ENCODE measurements at places on chromosomes 3 and 15. TPM values are rescaled to one million over a fixed set of nuclear protein-coding genes. Genes with fewer than 3 reads are reported as not detected.

Gene NUP210
- total RNA-seq: 125 TPM

Gene TF
- 0.52 TPM for total RNA-seq

Gene SLC51B
- total RNA-seq: not detected

Gene SMCO1
- total RNA-seq: not detected

DNA sequence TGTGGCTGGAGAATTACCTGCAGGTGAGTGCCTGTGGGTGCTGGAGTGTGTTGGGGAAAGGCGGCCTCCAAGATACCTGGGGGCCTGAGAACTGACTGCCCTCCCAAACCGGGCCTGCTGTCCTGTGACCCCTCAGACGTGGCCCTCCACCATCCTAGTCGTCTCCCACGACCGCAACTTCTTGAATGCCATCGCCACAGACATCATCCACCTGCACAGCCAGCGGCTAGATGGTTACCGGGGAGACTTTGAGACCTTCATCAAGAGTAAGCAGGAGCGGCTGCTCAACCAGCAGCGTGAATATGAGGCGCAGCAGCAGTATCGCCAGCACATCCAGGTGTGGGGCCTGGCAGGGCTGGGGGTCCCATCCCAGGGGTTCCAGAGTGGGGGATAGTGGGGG lies 3.4 kb downstream of the ABCF3 start:
- no peak overlapping the region for H3K4me3 ChIP-seq
- no peak overlapping the region for H3K27ac ChIP-seq

- DNase-seq: no peak
- no peak overlapping the region for H3K27ac ChIP-seq
- H3K36me3 ChIP-seq: no peaks in the 10 kb centered on the region
- no peaks in the 10 kb centered on the region for H3K4me1 ChIP-seq
Observed at GRCh38 chr3:41075975-41076374, 123.3 kb upstream of the CTNNB1 start.

DNA sequence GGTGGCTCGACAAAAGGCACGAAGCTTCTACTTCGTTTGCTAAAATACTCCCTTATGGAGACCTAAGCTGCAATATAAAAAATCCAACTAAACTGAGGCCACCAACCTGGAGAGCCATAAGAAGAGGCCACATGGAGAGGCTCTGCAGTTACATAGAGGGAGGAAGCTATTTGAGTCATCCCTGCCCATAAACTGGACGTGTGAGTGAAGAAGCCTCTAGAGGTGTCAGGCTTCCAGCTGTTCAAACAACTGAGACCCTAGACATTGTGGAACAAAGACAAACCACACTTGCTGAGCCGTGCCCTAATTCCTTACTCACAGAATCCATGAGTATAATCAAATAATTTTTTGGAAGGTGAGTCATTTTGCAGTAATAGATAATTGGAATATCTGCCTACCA lies 50.2 kb upstream of the GMNC start:
- no peaks in the 10 kb centered on the region for H3K27me3 ChIP-seq
- H3K4me3 ChIP-seq: no peak overlapping the region
- no peak for DNase-seq
- H3K36me3 ChIP-seq: no peaks in the 10 kb centered on the region
- no peaks in the 10 kb centered on the region for H3K4me1 ChIP-seq
- H3K27ac ChIP-seq: no peak overlapping the region

DNA sequence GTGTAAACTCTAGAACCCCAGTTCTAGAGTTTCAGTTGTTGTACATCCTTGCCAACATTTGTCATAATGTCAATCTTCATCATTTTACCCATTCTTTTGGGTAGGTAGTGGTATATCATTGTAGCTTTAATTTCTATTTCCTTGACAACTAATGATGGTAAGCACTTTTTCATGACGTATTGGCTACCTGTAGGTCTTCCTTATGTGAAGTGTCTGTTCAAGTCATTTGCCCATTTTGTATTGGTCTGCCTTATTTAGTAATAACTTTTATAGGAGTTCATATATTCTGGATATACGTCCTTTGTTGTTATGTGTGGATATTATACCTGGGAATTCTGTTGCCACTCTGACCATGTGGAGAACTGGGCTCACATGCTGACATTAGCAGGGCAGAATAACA lies 73.8 kb upstream of the ACTC1 start:
- DNase-seq: no peak
- no peak overlapping the region for H3K27ac ChIP-seq
- H3K36me3 ChIP-seq: peaks cover 77% of the 10 kb centered on the region
- H3K27me3 ChIP-seq: no peaks in the 10 kb centered on the region

- no peak overlapping the region for H3K4me3 ChIP-seq
- H3K36me3 ChIP-seq: no peaks in the 10 kb centered on the region
Observed at GRCh38 chr3:58326267-58326900, 6.3 kb upstream of the PXK start.

DNA sequence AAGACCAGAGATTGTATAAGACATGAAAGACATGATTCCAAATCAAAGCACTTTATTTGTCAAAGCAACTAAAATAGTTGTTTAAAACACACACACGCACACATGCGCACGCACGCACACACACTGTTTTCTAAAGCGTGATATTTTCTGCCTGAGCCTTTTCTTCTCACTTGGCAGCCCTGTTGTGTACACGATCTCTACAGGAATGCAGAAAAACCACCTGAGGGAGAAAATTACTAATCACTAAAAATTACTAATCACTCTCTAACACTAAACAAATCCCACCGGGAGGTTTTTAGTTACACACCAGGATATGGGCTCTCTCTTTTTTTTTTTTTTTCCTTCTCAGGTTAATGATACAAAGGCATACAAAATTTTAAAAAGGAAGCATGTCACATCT lies 160.1 kb upstream of the ATP11B start:
- no peak overlapping the region for H3K27ac ChIP-seq
- no peak for DNase-seq
- H3K36me3 ChIP-seq: no peaks in the 10 kb centered on the region
- H3K4me3 ChIP-seq: no peak overlapping the region

DNA sequence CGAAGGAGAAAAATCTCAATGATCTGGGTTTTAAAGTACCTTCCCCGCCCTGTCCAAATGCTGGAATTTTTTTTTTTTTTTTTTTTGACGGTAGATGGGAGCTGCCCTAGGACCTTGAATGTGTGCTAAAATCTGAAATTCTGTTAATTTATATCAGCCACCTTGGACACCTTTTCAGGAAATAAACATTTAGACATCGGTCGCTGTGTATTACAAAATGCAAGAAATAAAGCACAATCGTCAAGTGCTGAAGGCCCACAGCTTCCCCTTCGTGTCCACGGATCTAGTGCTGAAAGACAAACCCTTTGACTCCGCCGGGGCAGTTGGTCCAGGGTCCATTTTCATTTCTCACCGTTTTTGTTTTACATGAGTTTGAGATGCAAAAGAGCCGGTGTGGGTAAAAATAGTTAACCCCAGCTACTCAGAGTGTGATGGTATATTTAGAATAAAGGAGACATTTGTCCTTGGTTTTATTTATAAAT lies 90.2 kb upstream of the CHD2 start:
- no peaks in the 10 kb centered on the region for H3K27me3 ChIP-seq
- H3K27ac ChIP-seq: peak overlapping the region; percentile 99
- H3K36me3 ChIP-seq: no peaks in the 10 kb centered on the region
- H3K4me3 ChIP-seq: peak overlapping the region; percentile 92

All from CD4-positive, CD25-positive, alpha-beta regulatory T cell (primary cell).